Stimulated activated naive B cell treated with anti-CD40 and anti-IgM and Interleukin-4, amounts not matched to agents 10 μg/mL and 1 μg/mL and 100 μg/mL, for 72 hours (primary cell): ENCODE measurements at places on chromosomes 4 and X.

- peak; percentile 15 for DNase-seq
These were observed 9.2 kb downstream of the NDUFA1 start for GRCh38 chrX:119880552-119881437.

DNA sequence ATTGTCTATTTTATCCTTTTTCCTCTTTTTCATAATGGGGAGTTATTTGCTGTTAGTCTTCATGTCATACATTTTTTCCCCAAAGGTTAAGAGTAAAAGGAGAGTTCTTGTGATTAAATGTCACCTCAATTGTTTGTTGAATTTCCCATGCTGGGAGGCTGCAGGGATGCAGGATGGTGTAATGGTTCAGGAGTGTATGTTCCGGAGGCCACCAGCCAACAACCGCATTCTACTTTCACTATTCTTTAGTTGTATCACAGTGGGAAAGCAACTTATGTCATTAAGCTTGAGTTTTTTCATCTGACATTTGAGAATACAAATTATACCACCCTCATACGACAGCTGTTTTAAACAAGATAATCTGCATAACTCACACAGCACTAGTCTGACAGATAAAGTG lies 15.4 kb downstream of the AFP start:
- no peak for DNase-seq

- no peak for DNase-seq
These were observed 84.4 kb downstream of the PPARGC1A start for GRCh38 chr4:23805450-23805851.

- no peak for DNase-seq
These were observed 857.2 kb downstream of the RPA4 start for GRCh38 chrX:97740886-97741285.

GRCh38 chrX:116961872-116962582 lies 499.3 kb upstream of the CT83 start:
- no peak for DNase-seq

- DNase-seq, result no peak
These were observed 689 bp upstream of the DCHS2 start for GRCh38 chr4:154492288-154492687.

- DNase-seq, result no peak
These were observed 62.7 kb downstream of the FHDC1 start for GRCh38 chr4:152998861-152999260.

DNA sequence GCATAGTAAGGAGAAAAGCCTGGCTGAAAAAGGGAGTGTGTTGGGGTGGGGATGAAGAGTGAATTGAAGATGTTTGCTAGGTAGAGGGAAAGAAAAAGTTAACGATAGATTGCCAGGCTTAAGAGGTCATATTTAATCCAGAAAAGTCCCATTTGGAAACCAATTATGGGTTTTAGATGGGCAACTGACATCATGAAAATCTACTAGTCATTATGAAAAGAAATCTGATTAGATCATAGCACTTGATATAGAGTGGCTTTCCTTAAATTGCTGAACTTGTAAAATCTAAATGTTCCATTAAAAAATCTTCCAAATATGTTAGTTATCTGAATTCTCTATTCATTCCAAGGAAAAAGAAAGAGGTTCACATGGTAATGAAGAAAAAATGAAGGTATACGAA lies 37.5 kb upstream of the IL21 start:
- DNase-seq, result no peak

- no peak for DNase-seq
These were observed 973 bp downstream of the STK32B start for GRCh38 chr4:5052204-5052702.

GRCh38 chrX:16589211-16589610 lies 60.7 kb upstream of the S100G start:
- no peak for DNase-seq

DNA sequence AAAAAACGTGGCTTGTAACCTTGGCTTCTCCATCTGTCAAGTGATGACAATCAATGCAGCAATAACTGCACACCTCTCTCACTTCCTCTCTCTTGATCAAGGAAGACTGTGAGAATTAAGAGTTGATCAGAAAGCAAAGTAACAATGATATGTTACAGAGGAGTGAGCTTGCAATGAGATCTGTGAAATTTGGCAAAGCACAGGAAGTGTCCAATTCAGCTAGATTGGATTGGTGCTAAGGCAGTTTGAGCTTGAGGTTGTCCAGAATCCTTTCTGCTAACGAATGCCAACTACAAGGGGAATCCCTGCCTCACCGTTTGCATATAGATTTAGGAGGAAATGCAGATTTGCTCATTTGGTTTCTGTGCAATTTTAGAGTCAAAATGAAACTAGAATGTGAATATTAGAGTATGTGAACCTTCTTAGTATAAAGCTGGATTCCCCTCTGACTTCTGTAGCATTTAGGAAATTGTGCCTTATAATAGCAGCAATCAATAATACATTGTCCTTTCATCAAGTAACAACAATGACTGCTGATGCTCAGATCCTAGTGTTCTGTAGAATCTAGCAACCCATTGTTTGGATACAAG lies 346.4 kb downstream of the PTTG2 start:
- peak; percentile 62 for DNase-seq

DNA sequence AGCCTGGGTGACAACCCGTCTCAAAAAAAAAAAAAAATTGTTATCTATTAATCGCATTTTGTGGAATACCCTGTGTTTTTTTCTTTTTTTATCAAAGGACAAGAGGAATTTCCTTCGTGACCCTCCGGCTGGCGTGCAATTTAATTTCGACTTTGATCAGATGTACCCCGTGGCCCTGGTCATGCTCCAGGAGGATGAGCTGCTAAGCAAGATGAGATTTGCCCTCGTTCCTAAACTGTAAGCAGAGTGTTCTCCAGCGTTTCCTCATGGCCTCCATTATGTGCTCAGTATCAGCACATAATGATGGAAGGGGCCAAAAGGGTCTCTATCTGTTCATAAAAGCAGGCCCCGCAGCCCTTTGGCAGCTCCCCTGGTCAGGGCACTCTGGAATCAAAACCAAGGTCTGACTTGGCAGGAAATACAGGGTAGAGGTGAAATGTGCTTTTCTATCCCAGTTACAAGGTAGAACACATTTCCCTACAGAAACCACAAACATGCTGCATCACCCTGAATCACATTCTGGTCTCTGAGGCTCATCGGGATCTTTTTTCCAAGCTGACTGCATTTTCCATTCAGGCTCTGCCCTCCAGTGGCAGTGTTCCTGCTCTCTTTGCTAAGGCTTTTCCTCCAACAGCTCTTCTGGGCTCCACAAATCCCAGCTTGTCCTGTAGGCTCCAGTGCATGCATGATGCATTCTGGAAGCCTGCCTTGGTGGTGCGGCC lies 24.4 kb downstream of the SYAP1 start:
- DNase-seq, result no peak

- no peak for DNase-seq
These were observed 23.4 kb upstream of the XK start for GRCh38 chrX:37662181-37662580.

DNA sequence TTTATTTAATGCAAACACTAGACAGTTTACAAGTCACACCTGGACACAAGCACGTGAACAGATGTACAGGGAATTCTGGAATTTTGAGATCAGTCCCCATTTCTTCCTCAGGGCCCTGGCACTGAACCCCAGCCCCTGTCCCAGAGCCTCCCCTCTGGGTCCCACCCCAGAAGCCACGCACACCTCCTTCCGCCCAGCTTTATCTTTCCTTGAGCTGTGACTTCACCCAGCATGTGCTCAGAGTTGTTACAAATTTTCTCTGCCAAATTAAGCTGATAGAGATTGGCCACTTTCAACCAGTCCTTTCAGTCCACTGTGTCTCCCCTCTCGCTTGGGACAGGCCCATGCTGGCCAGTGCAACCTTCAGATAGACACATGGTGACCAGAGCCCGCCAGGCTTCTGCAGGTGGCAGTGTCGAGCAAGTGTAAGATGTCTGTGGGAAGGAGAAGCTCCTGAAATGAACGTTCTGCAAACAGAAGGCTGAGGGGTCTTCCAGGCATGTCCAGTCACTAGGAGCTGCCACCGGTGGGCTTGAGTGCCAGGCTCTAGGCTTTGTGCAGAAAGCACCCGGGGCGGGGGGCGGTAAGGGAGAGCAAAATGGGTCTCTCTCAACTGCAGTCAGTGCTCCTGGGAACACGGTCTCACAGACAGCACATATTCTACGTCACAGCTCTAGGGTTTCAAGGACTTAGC lies 73.3 kb downstream of the MTMR1 start:
- DNase-seq, result no peak

DNA sequence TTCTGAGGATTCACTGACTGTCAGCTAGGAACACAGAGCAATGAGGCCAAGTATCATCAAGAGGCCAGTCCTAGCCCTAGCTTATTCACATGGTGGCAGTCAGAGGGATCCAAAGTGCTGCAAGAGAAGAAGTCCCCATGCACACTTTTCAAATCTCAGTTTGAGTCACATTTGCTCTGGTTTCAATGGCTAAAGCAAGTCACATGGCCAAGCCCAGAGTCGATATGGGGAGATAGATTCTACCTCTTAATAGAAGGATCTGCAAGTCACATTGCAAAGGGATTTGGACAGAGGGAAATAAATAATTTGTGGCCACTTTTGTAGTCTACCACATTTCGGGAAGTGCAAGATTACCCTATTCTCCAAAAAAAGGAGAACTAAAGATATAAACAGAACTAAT lies 3.7 kb upstream of the LCORL start:
- no peak for DNase-seq

- DNase-seq, result no peak
These were observed 2.6 kb upstream of the OTUD4 start for GRCh38 chr4:145183023-145183422.

DNA sequence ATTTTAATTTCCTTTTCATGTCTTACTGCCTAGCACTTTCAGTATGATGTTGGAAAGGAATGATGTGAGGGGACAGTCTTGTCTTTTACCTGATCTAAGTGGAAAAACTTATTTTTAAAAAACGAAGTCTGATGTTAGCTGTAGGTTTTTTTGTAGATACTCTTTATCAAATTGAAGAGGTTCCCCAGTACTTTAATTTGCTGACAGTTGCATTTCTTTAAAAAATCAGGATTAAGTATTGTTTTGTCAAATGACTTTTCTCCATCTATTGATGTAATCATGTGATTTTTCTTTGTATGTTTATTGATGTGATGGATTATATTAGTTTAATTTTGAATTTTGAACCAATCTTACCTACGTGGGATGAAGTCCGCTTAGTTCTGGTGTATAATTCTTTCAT lies 568.4 kb upstream of the AGA start:
- DNase-seq, result no peak
